A172 (cell line): ENCODE measurements at places on chromosomes 16 and 17. TPM values are rescaled to one million over a fixed set of nuclear protein-coding genes. Genes with fewer than 3 reads are reported as not detected.

TEX14 gene
- 0.02 and 0.19 TPM in 2 replicates for total RNA-seq

DNA sequence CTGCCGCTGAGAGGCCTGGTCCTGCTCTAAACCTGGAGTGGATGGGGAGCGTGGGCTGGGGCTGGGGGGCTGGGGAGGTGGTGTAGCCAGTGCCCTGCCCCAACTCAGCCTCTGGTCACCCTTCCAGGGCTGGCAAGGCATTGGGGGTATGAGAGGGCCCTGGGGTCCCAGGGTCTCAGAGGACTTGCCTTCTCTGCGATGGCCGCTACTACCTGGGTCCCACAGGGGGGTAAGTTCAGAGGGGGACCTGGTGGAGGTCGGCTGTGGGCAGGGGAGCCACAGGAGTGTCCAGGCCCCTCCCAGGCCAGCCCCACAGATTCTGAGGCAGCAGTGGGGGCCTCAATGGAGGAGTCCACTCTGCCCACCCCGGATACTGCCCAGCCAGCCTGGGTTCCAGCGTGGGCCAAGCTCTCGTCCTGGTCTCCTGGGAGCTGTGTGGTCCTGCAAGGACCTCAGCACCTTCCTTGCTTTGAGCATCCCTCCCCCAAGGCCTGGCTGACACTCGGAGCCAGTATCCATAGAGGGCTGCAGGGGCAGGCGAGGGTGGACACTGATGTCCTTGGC is 20.5 kb downstream of the JPH3 start:
- DNase-seq, result no peak

MYH13 gene
- total RNA-seq, result not detected in 2 replicates

- DNase-seq, result no peak
These were observed 30.5 kb upstream of the NXPH3 start for GRCh38 chr17:49545007-49545660.

- DNase-seq, result no peak
These were observed 266.7 kb downstream of the ENGASE start for GRCh38 chr17:79341222-79341780.

CLUH gene
- total RNA-seq, result 52.2 and 55.9 TPM in 2 replicates

GRCh38 chr16:1991135-1991551 is 1.4 kb downstream of the SYNGR3 start:
- DNase-seq, result no peak

DNA sequence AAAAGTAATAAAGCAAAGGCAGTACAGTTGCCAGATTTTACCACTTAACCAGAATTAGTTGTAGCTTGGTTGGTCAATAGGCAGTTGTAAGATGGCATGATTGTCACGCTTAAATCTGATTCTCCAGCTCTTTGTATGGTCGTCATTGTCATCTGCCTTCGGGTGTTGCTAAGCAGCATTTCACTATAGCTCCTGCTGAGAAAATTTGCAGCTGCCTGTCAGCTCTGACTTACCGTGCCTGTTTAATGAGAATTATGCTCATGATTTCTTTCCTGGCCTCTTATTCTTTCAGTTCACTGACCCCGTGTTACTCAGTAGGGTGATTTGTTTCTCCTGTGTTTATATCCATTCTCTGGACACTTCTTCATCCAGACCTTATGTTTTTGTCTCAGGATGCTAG is 66.7 kb downstream of the TANGO6 start:
- DNase-seq, result no peak

DNA sequence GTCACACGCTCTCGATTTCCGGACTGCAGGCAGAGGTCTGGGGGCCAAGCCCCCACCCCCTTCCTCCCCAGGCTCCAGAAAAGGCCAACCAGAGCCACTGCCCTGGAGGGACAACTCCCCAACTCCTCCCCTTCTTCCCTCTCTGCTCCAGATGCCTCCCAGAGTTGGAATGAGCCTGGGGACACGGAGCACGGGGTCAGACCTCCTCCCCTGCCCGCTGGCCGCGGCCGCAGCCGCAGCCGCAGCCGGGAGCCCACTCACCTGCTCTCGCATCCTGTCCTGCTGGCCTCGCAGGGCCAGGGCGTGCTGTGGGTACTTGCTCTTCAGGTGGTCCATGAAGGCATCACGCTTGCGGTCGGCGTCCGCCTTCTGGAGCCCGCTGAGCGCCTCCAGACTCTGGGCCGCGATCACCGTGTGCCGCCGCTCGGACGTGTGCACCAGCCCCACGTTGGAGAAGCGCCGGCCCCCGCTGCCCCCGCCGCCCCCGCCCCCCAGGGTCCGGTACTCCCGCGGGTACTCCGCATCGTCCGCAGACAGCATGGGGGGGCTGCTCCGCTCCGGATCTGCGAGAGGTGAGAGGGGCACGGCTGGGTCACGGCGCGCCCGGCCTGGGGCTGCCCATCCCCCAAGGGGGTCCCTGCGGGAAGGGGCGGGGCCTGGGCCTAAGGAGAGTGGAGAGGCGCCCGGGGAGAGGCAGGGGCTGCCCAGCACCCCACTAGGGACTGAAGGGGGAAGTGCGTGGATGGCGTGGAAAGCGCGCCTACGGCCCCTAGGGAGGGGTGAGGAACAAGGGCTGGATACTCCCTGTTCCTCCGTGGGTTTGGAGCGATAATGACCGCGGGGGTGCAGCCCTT is 27.3 kb downstream of the SRCIN1 start:
- no peak for DNase-seq

GRCh38 chr17:61946359-61946758 is 18.6 kb upstream of the INTS2 start:
- DNase-seq, result no peak

GRCh38 chr16:17193566-17194100 is 277.1 kb downstream of the XYLT1 start:
- DNase-seq, result no peak

GRCh38 chr16:77721752-77722308 is 484 bp upstream of the NUDT7 start:
- DNase-seq, result no peak

DNA sequence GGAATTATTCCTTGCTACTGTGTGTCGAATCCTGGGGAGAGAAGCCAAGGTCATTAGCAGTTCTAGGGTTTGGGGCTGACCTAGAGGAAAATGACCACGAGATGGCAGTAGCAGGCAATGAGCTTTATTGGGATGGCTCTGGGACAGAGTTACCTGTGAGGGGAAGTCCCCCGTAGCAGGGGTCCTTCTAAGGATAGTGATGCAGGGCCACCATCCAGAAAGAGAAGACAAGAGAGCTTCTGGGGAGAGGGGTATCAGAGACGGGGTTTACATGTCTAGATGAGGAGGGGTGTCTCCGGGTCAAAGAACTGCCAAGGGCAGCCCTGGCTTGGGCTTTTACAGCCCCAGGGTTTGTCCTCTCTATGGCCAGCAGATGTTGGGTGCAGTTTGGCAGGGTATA is 6.4 kb upstream of the GGT6 start:
- DNase-seq, result peak; percentile 70

HBQ1 gene
- not detected in 2 replicates for total RNA-seq

GRCh38 chr17:66777689-66778225 is 57.2 kb upstream of the CACNG5 start:
- no peak for DNase-seq

DNA sequence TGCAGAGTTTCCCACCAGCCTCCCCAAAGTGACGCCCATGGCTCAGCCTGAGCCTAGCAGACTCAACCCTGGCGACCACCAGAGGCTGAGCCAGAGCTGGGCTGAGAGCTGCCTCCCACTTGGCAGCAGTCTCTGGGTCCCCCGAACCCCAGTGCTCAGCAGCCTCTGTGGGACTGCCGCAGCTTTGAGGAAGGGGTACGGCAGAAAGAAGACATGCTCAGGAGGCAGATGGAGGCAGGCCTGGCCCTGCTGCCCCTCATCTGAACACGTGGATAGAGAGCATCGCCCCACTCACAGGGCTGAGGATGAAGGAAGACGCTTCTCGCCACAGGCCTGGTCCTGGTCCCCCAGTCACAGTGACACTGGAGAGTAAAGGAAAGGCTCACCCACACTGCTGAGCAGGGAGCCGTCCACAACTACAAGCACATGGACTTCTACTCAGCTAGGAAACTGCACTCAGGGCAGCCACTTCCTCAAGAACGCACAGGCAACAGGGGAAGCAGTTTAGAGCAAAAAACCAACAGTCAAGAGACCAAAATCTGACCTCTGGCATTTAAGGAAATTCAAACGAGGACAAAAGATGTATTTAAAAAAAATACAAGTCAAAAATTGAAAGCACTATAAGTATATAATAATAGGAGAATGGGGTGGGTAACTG is 45.2 kb upstream of the GSG1L start:
- DNase-seq, result no peak

- DNase-seq, result no peak
These were observed 6.3 kb upstream of the XAF1 start for GRCh38 chr17:6749519-6749918.

GRCh38 chr17:54194268-54194667 is 371.5 kb downstream of the KIF2B start:
- DNase-seq, result no peak

DNA sequence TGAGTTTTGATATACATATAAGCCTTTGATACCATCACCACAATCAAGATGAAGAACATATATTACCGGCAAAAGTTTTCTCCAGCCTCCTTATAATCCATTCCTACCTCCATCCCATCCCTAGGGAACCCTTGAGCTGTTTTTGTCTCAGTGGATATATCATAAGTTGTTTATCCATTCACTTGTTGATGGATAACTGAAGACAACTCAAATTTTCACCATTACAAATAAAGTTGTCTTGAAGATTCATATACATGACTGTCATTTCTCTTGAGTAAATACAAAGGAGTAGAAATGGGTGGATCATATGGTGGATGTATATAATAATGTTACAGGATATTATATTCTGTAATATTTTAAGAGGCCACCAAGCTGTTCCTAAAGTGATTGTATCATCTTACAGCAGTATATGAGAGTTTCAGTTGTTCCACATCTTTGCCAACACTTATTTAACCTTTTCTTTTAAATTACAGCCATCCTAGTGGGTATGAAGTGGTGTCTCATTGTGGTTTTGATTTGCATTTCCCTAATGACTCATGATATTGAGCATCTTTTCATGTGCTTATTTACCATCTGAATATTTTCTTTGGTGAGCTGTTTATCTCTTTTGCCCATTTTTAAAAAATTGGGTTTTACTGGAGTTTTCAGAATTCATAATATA is 17.4 kb downstream of the NF1 start:
- DNase-seq, result peak; percentile 31
